Activated CD4-positive, alpha-beta T cell treated with anti-CD3 and anti-CD28 coated beads, Interleukin-2, amount 50 U/mL, for 1 hour (primary cell): ENCODE measurements at places on chromosomes 3 and 15.

DNA sequence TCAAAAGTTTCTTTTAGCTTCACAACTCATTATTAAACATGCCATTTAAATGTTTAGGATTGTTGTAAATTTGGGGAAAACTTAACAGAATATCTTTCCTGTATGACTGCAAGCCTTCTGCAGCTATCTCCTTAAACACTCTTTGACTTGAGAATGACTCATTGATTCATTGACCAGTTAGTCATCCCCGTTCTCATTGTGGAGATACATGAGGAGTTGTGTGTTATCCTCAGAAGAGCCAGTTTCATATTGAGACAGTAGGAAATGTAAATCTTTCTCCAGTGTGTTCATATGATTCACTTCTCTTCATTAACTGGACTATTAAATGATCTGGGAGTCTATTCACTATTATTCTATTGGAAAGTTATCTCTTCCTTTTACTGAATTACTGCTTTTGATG is 83.0 kb downstream of the CRYGS start:
- DNase-seq, result no peak

- no peak for DNase-seq
Measured at GRCh38 chr3:63998852-63999754, 24.2 kb downstream of the PSMD6 start.

- peak; percentile 57 for DNase-seq
Measured at GRCh38 chr15:31197497-31198414, 96.2 kb upstream of the TRPM1 start.

GRCh38 chr3:9468460-9468859 is 71.0 kb downstream of the SETD5 start:
- no peak for DNase-seq

DNA sequence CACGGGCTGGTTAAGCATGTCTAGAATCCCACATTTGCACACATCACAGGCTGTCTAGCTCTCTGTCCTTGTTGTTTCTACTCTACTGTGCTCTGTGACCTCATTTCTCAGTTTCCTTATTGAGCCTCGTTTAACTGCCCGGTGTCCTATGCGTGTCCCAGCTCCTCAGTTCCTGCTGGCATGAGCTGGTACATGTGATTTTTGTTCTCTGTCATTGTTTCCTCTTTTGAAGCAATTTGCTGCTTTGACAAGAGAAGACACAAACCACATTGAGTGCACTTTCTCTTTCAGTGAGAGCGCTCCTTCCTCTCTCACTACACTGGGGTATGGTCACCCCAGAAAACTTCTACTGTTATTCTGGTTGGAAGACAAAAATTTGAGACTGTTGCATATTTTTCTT is 563.5 kb downstream of the PDCD6IP start:
- no peak for DNase-seq
